ENCODE measurements at places on chromosomes 6 and 20.

DNA sequence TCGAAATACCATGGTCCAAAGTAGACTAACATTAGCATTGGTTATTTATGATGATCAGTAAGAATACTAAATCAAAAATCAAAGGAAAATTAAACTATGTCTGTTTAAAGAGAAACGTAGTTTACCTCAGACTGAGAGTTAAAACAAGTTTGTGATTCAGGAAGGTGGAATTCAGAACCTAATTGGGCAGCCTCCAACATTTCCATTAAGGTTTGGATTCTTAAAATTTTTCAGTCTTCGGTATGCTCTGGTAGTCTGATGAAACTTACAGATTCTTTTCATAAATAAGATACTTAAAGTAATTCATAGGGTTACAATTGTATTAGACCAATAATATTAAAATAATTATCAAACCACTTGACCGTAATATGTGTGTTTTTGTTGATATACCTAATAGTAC is 18.6 kb downstream of the HFE start:
- DNase-seq: no peak

DNA sequence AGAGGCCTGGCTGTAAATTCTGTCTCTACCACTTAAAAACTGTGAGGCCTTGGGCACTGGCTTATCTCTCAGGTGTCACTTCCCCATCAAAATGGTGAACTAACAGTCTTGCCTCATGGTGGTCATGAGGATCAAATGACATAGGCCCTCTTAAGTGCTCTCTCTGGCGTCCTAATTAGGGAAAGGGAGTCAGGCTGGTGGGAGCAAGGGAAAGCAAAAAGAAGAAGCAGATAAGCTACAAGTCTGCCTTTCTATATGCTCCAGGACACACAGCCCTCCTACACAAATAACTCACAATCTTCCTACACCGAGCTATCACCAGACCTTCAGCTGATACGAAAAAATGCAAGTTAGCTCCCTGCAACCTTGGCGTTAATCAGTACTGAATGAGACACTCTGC is 19.5 kb upstream of the SLC22A16 start:
- DNase-seq: no peak

DNA sequence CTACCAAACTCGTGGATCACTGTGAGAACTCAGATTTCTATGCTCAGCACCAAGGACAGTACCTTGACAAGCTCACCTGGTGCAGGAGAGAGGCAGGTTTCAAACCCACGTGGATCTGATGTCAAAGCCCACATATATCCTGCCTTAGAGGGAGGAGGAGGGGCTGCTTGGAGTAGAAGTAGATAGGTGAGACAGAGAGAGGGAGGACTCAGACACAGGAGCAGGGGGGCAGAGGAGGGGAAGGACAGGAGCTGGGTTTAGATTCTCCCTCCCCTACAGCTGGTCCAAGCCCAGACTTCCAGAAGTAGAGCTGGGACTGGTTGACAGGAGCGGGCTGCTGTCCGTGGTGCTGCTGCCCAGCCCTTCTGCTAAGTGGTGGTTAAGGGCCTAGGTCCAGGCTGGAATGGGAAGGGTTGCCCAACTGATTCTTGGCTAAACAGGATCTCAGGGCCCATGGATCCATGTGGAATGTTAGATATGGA is 77.5 kb downstream of the CDH22 start:
- no peak for DNase-seq

DNA sequence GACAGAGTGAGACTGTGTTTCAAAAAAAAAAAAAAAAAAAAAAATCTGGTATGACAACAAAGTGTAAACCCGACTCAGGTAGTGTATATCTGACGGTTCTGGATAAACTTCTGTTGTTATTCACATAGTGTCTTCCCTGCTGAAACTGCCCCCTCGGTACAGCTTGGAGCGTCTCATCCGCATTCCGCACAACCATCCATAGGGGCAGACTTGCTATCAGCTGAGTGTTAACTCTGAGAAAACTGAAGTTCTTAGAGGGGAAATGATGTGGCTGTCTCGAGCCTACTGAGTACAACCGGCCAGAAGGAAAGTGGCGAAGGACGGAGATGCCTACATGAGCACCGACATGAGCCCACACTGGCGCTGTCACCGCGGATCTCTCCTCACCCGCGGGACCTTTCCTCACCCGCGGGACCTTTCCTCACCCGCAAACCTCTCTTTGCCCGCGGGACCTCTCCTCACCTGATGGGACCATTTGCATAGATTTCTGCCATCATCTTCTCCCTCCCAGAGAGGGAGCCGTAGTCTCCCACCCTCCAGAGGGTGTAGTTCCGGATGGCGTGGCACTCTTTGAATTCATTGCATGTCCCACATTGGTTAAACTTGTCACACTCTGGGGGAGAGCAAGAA is 9.8 kb downstream of the CTSZ start:
- no peak for DNase-seq

DNA sequence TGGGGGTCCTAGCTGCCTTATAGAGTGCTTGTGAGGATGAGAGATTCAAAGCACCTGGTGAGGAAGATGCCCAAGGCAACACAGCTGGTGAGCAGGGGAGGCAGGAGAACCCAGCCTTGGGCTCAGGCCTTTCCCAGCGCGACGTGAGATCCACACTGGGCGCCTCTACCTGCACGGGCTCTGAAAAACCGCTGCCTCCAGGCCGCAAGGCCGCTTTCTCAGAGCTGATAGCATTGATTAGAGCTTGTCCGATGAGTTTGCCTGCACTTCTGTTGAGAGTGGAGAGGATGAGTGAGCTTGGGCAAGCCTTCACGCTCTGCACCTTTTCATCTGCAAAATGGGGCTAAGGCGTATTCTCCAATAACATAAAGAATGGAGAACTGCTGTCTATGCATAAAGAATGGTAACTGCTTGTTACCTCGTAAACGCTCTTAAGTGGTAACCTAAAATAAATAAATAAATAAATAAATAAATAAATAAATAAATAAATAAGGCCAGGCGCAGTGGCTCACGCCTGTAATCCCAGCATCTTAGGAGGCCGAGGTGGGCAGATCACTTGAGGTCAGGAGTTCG is 916 bp downstream of the PABPC1L start:
- no peak for DNase-seq

- DNase-seq: no peak
These were observed 7.9 kb downstream of the TAAR1 start for GRCh38 chr6:132651062-132651461.
